ENCODE measurements at places on chromosomes 5 and 9. TPM values are rescaled to one million over a fixed set of nuclear protein-coding genes. Genes with fewer than 3 reads are reported as not detected.

GLRA1 gene
- total RNA-seq = not detected

CYSRT1 gene
- total RNA-seq = 4.2 TPM

RNF208 gene
- 1.8 TPM for total RNA-seq

CTNND2 gene
- total RNA-seq = not detected

PCDHA9 gene
- total RNA-seq = not detected

CCDC152 gene
- total RNA-seq = not detected

SLC6A7 gene
- total RNA-seq = 0.02 TPM

ACTBL2 gene
- 0.05 TPM for total RNA-seq
